ENCODE measurements at places on chromosomes 11 and 22.

- DNase-seq: no peak
These were observed 37.4 kb downstream of the SMIM38 start for GRCh38 chr11:69193151-69193550.

DNA sequence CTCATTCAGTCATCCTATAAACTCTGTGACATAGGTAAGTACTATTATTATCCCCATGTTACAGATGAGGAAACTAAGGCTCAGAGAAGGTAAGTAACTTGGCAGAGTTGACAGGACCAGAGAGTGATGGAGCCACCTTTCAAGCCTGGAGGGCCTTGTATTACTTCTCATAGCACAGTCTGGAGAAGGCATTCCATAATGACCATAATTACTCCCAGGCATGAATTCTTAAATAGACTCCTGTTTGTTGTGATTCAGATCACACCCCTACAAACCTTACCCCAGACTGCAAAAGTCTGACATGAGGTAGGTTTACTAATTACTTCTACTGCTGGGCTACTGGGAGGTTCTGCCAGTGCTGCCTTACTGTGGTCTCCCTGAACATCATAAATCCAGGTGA is 77.0 kb downstream of the CD44 start:
- no peak for DNase-seq

DNA sequence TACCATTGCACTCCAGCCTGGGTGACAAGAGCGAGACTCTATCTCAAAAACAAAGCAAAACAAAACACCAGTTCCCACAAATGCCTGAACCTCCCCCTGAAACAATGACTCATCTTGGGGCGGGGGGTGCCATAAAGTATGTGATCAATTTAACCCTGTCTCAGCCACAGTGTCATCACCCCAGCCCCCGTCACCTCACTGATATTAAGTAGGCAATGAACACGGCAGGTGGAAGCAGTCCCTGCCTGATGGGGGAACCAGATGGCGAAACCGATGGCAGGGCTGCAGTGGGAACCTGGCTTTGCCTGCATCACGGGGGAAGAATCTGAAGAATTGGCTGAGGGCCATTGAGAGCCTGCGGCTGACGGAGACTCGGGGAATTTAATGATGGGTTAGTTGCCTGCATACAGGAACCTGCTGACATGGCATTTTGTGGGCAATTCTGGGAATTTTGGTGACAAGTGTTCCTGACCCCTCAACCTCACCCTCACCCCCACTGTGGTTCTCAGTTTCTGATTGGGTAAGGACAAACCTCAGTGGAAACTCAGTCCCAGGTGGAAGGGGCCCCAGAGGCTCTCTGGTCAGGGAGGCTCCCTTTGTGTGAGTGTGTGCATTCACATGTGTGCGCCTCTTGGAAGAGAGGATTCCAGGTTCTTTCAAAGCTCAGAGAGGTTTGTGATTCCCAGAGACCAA is 39.1 kb upstream of the SHISAL1 start:
- no peak for DNase-seq

DNA sequence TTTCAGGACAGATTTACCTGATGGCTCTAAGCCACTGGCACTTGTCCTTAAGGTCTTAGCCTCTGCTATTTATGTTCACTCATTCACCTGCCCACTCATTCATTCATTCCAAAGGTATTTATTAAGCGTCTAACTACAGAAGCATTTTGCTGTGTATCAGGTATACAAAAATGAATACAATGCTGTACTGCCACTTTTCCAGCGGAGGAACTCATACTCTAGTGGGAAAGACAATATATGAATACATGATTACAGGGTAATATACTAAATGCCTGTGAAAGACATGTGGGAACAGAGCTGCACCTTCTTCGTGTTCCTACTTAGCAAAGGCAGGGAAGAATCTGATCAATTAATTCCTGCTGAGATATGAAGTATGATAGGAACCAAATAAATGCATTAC is 43.7 kb downstream of the CLMP start:
- no peak for DNase-seq

- no peak for DNase-seq
These were observed 38.1 kb upstream of the LDLRAD3 start for GRCh38 chr11:35905646-35906276.

DNA sequence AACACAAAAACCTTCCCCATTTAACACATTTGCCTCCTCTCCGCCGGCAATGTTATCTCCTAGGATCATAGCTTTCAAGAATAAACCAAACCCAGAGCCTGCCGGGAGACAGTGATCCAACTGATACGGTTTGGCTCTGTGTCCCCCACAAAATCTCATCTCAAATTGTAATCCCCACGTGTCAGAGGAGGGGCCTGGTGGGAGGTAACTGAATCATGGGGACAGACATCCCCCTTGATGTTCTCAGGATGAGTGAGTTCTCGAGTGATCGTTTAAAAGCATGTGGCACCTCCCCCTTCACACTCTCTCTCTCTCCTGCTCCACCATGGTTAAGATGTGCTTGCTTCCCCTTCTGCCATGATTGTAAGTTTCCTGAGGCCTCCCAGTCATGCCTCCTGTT is 33.3 kb downstream of the RBFOX2 start:
- no peak for DNase-seq

DNA sequence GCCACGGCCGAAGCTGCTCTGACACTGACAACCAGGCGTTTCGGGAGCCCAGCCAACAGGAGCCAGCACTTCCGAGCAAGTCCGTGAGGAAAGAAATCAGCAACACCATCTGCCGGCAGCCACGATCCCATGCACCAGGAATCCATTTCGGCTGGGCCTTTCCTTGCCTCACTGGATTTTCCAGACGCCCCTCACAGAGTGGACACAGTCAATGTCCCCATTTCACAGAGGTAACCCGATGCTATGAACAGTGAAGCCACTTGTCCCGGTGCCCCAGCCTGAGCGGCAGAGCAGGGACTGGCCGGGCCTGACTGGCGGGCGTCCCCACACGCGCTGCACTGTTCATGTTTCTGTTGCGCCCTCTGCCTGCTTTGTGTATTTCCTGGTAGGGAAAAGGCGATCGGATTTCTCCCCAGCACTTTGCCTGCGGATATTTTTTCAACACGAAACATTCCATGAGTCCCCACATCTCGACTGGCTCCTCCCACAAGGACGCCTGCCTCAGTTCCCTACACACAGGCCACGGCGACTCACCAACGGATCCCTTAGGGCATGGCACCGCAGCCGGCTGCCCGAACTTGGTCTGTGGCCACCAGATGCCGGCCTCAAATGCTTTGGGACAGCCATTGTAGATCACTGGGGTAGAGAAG is 55.3 kb downstream of the TRMU start:
- DNase-seq: no peak

DNA sequence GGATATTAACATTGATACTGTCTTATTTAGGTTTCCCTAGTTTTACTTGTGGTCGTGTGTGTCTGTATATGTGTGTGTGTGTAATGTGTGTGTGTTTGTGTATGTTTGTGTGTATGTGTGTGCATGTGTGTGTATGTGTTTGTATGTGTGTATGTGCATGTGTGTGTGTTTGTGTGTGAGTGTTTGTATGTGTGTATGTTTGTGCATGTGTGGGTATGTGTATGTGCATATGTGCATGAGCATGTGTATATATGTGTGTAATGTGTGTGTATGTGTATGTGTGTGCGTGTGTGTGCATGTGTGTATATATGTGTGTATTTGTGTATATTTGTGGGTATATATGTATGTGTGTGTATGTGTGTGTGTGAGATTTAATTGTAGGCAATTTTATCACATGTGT is 17.3 kb upstream of the DNAL4 start:
- no peak for DNase-seq

GRCh38 chr11:79331203-79331901 is 109.5 kb downstream of the TENM4 start:
- no peak for DNase-seq

GRCh38 chr11:15819679-15820286 is 536.6 kb downstream of the SOX6 start:
- DNase-seq: no peak

DNA sequence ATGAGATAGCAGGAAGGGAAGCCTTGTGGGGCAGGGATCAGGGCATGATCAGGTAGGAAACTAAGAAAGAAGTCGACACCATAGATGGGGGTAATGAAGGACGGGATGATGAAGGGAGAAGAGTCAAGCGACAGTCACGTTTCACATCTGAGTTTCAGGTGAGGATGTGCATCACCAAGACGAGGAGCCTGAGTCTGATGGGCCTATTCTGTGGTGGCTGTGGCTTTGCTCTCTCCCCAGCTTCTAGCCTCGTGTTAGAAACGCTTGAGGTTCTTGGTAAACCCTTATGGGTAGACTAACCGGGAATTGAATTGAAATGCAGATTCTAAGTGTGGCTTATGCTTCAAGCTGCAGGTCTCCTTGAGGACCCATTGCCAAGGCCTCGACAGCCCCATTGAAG is 45.6 kb upstream of the LMO1 start:
- DNase-seq: peak; percentile 32

GRCh38 chr11:47056261-47056915 is 119.8 kb downstream of the CSTPP1 start:
- no peak for DNase-seq

GRCh38 chr11:121367844-121368225 is 75.3 kb downstream of the SC5D start:
- no peak for DNase-seq

DNA sequence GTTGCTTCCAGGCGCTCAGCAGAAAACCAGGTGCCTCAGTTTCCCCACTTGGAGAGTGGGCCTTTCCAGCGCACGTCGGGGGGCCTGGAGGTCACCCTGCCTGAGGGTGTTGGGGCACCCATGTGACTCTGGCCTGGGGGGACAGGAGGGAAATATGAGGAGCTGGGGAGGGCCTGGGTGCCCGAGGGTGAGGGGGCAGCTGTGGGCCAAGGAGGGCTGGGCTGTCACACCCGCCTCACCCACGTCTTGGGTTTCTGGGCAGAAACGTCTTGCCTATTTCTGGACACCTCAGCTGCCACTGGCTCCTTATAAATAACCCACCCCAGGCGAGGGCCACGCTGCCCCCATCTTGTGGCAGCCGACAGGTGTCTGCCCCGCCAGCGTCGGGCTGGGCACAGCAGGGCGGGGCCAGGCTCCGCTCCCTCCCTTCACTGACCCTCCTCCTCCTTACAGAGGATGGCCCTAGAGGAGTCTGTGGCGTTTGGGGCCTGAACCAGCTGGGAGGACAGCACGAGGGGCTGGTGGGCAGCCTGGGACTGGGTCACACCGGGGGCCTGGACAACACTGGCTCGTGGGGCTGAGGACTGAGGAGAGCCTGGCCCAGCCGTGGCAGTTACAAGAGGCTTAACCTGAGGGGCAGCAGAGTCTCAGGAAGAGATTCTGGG is 1.5 kb downstream of the TNNT3 start:
- DNase-seq: no peak

DNA sequence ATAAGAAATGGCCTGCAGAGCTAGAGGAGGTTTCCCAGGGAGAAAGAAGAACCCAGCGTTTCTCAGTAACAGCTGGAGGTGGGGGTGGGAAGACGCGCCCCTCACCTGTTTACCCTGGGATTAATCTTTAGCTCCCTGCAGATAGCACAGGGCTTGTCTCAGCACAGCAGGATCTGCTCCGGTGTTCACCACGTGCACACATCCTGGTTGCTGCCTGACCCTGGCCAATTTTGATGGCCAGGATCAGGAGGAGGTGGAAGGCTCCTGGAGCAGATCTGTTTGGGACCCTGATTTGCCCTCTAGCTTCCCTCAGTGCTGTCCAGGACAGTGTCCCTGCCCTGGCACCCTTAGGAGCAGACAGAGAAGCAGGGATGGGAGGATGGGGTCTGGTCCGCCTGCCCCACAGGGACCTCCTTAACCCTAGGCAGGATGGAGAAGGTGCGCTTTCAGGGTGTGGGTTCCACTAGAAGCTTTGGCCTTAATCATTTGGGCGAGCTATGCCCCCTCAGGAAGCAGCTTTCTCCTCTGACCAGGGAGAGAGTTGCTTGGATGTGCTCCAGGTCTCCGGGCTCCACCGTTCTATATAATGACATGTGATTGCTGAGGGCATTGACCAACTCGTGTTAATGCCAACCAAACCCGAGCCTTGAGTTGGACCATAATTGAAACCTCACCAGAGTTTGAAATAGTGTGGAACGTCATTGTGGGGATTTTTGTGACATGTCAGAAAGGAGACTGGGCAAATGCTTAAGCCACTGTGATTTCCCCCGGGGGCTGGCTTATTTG is 19.3 kb downstream of the UPB1 start:
- no peak for DNase-seq

DNA sequence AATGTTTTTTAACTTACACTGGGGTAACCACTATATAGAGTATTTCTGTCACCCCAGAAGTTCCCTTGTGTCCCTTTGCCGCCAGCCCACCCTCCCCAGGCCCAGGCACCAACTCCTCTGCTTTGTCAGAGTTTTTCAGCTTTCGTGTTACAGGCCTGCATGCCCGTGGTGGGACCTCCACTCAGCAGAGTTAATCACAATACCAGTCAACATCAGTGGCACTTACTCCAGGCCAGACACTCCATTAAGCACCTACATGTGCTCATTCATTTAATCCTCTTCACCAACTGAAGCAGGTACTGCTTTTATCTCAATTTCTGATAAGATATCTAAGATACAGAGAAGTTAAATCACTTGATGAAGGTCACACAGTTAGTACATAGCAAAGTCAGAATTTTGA is 63.3 kb downstream of the LIF start:
- no peak for DNase-seq

GRCh38 chr22:42399315-42400271 is 32.6 kb downstream of the NFAM1 start:
- DNase-seq: no peak

DNA sequence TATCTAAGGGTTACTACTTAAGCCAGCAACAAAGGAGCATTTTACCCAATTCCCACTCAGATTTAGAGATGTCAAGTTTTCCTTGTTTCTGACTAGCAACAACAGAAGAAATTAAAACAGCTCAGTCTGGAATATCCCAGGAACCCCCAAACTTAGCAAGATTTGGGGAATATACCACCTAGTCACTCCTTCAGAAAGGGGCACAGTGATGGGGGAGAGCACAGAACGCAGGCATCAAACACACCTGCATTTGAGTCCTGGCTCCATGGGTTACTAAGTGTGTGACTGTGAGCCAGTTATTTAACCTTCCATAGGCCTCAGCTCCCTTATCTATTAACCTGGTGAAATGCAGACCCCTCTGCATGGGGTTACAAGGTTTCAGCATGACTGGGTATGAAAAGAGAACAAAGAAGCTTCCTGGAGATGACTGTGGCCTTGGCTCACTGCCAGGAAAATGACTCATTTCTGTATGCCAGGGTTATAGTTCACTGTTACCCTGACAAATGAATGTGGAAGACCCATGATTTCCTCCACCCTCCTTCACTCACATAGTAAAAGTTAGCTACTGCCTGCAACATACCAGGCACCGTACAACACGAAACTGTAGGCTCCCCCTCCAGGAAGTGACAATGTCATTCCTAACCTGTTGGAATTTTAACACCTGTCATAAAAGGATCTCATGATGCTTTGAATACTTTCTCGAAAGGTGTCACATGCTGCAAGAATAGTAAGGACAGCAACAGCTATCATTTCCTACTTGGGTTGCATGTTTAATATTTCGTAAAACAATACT is 79.6 kb downstream of the ME3 start:
- DNase-seq: peak; percentile 91
